ENCODE measurements at places on chromosomes 16 and 17.

- no peak for DNase-seq
These were observed 41.1 kb downstream of the ZCCHC14 start for GRCh38 chr16:87451563-87452210.

GRCh38 chr16:51154271-51155171 is 3.5 kb upstream of the SALL1 start:
- DNase-seq, result no peak

- DNase-seq, result no peak
These were observed 19.8 kb downstream of the FMNL1 start for GRCh38 chr17:45241328-45242028.

GRCh38 chr17:73192206-73192893 is 505 bp upstream of the COG1 start:
- peak; percentile 64 for DNase-seq

- DNase-seq, result no peak
These were observed 29.8 kb downstream of the PRSS54 start for GRCh38 chr16:58264961-58265479.

DNA sequence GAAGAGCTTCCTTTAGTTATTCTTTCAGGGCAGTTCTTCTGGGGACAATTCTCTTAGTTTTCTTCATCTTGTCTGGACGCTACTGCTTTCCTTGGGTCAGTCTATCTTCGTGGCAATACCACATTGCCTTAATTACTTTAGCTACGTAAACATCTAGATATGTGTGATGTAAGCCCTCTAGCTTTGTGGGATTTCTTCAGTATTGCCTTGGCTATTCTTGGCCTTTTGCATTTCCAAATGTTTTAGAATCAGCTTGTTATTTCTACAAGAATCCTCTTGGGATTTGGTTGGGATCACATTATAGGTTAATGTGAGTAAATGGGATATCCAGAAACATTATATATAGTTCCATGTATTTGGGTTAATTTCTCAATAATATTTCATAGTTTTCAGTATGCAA is 9.0 kb upstream of the ST6GALNAC2 start:
- no peak for DNase-seq

DNA sequence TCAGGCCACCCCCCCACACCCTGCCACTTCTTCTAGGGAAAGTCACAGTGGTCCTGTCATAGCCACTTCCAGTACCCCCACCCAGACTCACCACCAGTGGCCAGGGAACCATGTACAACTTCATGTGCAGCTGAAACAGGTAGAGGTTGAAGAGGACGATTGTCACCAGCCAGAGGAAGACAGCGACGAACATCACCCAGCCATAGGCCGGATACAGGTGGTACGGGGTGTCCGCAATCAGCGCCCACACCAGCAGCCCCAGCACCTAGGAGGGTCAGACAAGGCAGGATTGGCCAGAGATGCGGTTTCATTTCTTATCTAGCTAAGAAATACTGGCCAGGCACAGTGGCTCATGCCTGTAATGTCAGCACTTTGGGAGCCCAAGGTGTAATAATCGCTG is 16.7 kb downstream of the ARL2BP start:
- no peak for DNase-seq

DNA sequence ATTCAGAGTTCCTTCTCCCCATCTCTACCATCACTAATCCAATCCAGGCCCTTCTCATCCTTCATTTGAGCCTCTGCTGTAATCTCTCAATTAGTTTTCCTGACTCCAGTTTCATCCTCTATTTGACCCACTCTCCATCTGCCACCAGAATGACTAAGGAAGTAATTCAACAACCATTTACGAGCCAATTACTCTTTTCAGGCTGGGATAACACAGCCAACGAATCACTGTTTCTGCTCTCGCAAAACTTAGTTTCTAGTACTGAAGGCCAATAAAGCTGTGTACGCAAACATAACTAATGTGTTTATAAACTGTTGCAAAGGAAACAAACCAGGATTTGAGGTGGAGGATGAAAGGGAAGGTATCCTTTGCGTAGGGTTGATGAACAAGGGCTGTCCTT is 53.7 kb downstream of the MAP2K6 start:
- DNase-seq, result no peak

DNA sequence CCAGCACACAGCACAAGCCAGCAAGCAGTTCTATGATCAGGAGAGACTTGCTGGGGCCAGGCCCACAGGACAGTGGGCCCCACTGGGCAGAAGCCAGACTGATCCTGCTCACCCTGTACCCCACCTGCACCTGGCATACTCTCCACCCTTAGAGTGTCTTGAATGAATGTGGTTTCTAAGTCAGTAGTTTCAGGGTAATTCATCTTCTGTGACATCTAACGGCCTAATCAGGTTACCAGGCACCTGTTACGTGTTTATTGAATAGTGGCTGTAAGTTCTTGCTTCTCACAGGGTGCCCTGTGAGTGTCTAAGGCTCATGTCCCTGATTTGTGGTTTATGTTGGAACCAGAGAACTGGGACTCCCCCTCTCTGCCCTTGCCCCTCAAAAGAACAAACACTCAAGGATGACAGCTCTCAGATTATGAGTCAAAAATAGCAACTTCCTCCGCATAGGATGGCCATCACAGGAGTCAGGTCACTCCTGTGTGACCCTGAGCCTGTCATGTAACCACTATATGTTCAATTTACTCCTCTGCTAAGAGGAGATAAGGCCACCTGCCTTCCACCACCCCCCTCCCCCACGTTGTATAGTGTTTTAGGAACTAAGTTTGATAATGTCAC is 7.0 kb upstream of the OR2C1 start:
- DNase-seq, result no peak

DNA sequence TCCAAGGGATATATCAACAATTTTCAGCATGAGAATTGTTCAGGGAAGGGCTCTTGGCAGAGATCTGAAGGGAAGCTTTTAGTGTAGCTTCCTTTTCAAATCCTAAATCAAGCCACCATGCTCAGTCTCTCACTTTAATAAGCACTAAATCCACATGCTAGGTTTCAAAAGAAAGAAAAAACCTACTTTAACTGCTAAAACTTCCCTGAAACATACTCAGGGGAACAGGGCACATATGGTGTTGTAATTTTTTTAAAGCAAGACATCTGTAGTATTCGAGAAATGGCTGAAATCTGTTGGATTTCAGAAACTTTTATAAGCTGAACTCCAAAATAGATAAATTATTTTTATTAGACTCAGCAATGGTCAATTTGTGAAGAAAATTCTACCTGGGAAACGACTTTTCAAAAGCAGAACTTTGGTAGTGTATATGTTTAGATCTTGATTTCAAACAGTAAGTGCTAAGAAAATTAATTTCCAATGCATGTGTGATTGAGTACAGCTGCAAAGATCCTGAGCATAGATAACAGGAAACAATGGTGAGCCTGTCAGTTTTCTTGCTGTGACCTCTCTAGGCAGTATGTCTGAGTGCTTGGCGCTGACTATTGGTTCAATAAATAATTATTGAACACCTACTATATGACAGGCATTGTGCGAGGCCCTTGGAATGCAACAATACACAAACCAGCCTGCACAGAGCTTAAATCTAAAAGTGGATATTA is 804.5 kb upstream of the SOX9 start:
- DNase-seq, result no peak

DNA sequence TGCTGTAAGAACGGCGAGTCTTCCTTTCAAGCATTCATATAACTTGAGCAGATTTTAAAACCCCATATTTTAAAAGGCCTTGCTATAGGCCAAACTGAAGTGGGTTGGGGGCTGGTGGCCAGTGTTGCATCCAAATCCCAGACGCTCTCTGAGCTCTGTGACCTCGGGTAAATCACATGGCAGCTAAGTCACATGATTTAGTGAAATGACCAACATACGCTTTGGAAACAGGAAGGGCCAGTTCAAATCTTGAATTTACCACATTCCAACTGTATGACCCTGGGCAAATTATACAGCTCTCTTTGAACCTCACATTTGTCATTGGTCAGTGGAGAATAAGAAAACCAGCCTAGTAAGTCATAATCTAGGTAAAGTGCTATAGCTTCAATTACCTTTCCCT is 519.3 kb downstream of the HAPSTR1 start:
- no peak for DNase-seq

DNA sequence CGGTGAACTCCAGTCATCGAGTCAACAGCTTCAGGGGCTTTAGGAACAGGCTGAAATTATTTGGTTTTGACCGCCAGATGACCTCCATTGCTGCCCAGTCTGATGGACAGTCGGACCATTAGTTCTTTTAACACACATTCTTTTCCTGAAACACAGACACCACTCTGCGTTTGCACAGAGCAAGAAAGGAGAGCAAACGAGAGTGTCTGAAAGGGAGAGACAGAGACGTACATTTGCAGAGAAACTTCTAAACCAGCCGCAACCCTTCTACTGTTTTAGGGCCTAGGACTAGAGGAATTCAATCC is 156.1 kb downstream of the SNX11 start:
- DNase-seq, result no peak

- DNase-seq, result no peak
These were observed 24.1 kb upstream of the GNG13 start for GRCh38 chr16:824601-825000.

GRCh38 chr17:5068236-5068635 is 10.0 kb upstream of the ZFP3 start:
- DNase-seq, result no peak

DNA sequence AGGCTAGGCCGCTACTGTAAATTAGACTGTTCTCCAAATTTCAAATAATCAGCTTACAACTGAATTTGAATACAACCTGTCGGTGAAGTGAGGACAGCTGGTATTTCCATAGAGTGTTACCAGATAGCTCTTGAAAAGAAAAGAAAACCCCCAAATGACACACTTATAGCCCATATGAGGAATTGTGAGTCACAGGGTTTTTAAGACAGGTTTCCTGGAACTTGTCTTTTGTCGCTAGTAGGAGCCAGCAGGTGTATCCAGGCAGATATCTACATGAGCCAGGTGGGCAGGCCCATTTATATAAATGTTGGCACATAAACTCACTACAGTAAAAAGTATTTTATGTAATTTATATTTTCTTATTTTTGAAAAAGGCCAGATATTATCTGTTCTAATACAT is 24.0 kb downstream of the TNRC6A start:
- no peak for DNase-seq

GRCh38 chr17:56130026-56130425 is 23.2 kb upstream of the ANKFN1 start:
- DNase-seq, result no peak
